CD4-positive, alpha-beta T cell treated with Interleukin-4 for 4 hours (primary cell): ENCODE measurements at places on chromosomes 13 and 19.

DNA sequence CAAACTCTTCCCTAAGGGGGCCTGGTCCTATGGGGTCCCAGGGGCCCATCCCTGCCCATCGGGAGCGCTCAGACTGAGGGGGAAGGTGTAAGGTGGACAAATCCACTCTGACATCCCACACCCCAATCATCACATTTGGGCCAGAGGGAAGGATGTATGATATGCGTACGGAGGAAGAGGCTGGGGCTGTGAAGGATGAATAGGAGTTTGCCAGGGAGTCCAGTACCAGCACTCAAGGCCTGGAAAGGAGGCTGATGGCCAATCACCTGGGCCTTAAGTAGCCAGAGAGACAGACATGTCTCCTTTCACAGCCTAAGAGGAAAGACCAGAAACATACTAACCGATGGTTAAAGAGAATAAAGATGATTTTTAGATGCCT is 14.9 kb downstream of the TJP3 start:
- no peak for DNase-seq

GRCh38 chr19:49988433-49988832 is 27.5 kb upstream of the SIGLEC11 start:
- no peak for DNase-seq

DNA sequence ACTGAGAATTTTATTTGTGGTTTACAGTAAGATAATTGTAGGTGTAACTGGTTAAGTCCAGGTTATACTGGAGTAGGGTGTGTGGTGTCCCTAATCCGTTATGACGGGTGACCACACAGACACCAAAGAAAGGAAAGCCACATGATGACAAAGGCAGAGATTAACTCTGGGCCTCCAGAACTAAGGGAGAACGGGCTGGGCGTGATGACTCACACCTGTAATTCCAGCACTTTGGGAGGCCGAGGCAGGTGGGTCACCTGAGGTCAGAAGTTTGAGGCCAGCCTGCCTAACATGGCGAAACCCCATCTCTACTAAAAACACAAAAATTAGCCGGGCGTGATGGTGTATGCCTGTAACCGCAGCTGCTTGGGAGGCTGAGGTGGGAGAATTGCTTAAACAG is 10.2 kb upstream of the FUT2 start:
- no peak for DNase-seq

DNA sequence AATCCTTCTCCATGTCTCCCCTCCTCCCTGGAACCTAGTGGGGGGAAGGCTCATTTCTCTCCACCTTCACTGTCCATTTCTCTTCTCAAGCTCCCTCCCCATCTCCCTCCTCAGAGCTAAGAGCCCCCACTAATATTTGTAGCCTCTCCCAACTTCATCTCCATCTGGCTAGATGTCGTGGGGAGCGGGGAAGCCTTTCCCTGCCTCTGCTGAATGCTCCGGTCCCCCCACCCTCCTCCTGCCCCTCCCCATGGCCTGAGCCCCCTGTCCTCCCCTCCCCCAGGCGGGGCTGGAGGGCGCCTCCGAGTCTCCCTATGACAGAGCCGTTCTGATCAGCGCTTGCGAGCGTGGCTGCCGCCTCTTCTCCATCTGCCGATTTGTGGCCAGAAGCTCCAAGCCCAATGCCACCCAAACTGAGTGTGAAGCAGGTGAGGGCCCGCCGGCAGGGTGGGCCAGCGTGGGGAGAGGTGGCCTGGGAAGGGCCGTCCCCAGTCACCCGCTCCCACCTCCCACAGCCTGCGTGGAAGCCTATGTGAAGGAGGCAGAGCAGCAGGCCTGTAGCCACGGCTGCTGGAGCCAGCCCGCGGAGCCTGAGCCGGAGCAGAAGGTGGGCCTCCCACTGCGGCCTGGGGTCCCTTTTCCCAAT is 1.0 kb downstream of the TMEM59L start:
- no peak for DNase-seq

- no peak for DNase-seq
Observed at GRCh38 chr13:31352467-31352866, 152.7 kb downstream of the B3GLCT start.

- DNase-seq: no peak
Observed at GRCh38 chr13:112709825-112710783, 20.3 kb downstream of the ATP11A start.
